Esophagus squamous epithelium (tissue), 5 donors: ENCODE measurements at places on chromosomes 7 and 10.

DNA sequence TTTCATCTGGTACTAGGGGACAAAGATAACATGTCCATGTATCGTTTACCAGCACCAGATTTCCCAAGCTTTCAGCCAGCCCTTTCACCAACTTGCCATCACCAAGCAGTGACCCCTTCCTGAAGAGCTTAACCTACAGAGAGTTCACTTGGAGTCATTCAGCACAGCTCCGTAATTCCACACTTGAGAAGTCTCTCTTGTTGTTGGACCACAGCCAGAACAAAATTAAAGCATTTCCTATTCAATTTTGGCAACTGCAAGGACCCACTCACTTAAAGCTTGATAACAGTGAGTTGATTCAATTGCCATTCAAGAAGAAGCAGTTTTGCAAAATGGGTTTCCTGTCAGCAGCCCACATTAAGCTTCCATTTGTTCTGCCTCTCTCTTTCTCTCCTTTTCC is 88.5 kb upstream of the LRRTM3 start:
- no peak overlapping the region for H3K4me3 ChIP-seq
- H3K4me1 ChIP-seq, result no peaks in the 10 kb centered on the region
- H3K27ac ChIP-seq, result no peak overlapping the region
- no peaks in the 10 kb centered on the region for H3K36me3 ChIP-seq

DNA sequence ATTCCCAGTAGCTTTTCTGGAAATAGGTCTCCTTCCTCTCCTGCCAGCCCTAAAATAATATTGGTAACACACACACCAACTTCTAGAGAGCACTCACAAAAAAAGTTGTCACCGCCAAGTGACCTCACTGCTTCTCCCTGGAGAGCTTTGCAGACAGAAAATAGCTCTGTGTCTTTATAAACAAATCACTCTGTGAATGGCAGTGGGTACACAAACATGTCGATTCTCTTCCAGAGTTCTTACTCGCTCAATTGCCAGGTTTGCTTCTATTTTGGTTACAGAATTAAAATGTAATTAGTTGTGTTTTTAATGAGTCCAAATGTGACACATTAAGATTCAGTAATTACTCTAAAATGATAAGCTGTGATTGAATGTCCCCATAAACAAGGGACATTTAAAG is 649.2 kb upstream of the C7orf33 start:
- H3K36me3 ChIP-seq, result no peaks in the 10 kb centered on the region
- H3K4me1 ChIP-seq, result no peaks in the 10 kb centered on the region
- no peaks in the 10 kb centered on the region for H3K27me3 ChIP-seq
- no peak overlapping the region for H3K4me3 ChIP-seq
- H3K27ac ChIP-seq, result no peak overlapping the region
- no peak for DNase-seq

DNA sequence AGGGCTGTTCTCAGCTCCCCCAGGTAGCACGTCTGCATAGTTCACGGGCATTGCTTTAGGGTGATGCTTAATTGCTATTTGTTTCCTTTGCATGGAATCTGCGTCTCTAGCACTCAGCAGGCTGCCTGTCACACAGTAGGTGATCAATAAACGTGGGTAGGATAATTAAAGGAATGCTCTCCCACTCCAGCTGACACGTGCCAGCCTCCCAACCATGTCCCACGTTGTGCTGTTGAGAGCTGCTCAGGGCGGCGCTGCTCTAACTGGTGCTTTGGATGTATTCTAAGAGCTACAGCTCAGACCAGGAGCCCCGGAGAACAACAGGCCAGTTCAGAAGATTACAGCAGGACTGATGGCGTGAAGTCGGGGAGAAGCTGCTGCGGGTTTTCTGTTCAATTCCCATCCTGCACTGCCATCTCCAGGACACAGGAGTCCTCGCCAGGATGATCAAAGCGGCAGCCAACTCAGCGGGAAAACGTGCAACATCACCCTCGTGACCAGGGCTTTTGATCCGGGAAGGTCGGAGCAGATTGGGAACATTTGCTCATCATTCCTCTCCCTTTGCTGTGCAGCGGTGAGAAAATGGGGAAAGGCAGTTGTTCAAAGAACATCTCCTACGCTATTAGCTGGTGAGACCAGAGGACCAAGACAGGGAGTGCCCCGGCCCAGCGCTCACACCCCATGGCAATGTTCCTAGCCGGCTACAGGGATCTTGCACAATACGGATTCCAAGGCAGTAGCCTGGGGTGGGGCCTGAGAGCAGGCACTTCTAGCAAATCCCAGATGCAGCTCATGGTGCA is 50.5 kb upstream of the FOXK1 start:
- no peaks in the 10 kb centered on the region for H3K27me3 ChIP-seq
- no peaks in the 10 kb centered on the region for H3K36me3 ChIP-seq
- no peak for DNase-seq

- H3K36me3 ChIP-seq, result no peaks in the 10 kb centered on the region
- H3K4me3 ChIP-seq, result no peak overlapping the region
- H3K27ac ChIP-seq, result no peak overlapping the region
- no peaks in the 10 kb centered on the region for H3K27me3 ChIP-seq
- no peak for DNase-seq
Observed at GRCh38 chr7:67523713-67524112, 527.1 kb downstream of the TYW1 start.

GRCh38 chr7:143878884-143879283 is 23.1 kb downstream of the TCAF1 start:
- H3K27me3 ChIP-seq, result no peaks in the 10 kb centered on the region
- peaks cover 18% of the 10 kb centered on the region for H3K36me3 ChIP-seq
- H3K27ac ChIP-seq, result no peak overlapping the region

GRCh38 chr7:111424768-111425167 is 137.5 kb downstream of the IMMP2L start:
- H3K27ac ChIP-seq, result no peak overlapping the region
- no peaks in the 10 kb centered on the region for H3K4me1 ChIP-seq
- no peaks in the 10 kb centered on the region for H3K27me3 ChIP-seq
- H3K36me3 ChIP-seq, result no peaks in the 10 kb centered on the region
- H3K4me3 ChIP-seq, result no peak overlapping the region
